ENCODE measurements at places on chromosomes 11 and 22.

DNA sequence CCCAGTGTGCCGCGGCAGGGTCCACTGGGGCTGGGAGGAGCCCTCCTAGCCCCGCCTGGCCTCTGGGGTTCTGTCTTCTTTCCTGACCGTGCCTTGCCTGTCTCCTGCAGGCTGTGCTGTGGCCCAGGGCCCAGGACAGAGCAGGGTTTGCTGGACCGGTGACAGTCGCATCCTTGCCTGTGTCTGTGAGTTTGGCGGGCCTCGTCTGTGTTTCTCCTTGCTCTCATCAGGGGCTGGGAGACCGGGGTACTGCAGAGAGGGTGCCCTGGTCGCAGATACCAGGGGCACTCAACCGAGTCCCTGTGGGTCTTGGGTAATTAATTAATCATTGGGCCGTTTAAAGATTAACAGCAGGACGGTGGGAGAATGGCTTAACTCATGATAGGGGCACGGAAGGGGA is 29.9 kb downstream of the RPL3 start:
- DNase-seq, result no peak

- no peak for DNase-seq
These were observed 15.3 kb upstream of the OR10V1 start for GRCh38 chr11:59728913-59729312.

DNA sequence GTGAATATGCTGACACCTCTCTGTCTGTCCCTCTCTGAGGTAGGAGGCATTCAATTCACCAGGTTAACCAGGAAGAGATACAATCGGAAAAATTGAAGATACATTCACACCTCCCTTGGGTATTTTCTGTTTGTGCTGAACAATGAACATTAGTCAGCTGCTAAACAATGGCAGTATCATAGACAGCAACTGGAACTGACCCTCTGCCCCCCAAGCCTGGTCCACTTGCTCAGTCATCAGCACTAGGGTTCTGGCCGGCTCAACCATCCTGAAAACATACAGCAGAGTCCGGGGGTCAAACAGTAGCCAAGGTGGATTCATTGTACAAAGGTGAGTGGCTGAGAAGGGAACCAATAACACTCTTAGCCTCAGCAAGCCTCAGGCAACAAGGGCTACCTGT is 4.0 kb downstream of the NECTIN1 start:
- DNase-seq, result no peak

- DNase-seq, result peak; percentile 64
These were observed 98.4 kb downstream of the VPREB1 start for GRCh38 chr22:22342697-22343580.

DNA sequence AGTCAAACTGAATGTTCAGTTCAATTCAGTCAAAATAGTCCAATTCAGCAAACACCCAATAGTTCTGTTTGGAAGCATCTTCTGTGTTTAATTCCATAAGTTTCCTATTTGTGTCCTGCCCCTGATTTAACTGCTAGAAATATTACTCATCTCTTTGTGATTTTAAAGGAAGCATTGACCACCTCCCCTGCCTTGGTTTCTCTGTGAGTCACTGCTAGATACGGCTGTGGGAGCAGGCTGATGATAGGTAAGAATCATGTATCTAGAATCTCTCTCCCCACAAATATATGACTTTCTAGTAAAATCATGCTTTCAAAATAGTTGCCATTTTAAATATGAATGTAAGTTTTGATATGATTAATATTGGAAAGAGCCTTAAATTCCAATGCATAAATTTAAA is 888.5 kb downstream of the NTM start:
- no peak for DNase-seq

DNA sequence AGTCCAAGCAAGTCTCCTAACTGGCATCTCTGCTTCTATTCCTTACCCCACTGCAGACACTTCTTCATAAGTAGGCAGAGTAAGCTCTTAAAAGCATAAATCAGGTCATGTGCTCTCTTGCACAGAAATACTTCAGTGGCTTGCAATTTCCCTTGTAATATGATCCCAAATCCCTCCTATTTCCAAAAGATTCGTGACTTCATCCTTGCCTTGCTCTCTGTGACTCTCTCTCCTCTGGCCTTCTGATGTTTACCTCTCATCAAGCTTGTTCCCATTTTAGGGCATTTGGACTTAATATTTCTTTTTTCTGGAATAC is 37.4 kb upstream of the NCR3LG1 start:
- peak; percentile 66 for DNase-seq

DNA sequence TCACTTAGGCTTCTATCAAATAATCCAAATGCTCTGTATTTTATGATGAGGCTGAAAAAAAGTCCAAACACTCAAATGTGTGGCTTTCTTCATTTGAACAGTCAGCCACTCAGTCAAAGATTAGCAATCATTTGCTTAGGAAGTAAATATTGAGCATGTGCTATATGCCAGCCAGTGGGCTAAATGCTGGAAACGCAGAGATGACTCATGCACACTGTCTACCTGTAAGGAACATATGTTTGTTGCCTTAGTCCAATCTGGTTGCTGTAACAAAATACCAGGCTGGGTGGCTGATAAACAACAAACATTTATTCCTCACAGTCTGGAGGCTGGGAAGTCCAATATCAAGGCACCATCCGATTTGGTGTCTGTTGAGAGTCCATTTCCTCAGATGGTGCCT is 617.3 kb downstream of the NTM start:
- no peak for DNase-seq

DNA sequence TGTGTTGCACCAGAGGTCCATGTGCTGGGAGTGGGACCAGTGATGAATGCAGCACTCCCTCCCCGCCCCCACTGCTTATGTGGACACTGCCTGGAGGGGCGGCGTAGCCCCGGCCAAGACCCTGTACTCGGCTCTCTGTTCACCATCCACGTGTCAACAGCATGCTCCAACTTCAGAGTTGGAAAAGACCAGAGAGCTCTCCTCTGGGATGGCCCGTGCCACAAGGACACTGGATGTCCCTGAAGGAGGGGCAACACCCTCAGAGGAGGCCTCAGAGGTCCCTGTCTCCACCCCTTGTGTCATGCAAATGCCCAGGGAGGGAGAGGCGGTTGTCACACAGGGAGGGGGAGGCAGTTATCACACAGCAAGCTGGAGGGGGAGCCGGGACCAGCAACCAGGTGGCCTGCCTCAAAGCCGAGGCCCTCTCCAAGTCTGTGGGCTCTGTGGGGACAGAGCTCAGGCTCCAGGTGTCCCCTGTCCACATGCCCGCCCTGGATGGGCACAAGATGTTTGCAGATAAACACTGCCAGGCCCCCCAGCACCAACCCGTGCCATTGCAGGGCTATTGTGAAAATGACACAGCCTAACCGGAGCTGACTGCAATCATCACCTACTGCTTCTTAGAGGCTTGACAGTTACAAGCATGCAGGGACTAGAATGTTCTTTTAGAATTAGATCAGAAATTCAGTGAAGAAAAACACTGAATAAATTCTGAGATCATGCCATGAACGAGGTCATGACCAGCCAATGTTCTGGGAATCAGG is 121.1 kb downstream of the PHF21B start:
- no peak for DNase-seq

DNA sequence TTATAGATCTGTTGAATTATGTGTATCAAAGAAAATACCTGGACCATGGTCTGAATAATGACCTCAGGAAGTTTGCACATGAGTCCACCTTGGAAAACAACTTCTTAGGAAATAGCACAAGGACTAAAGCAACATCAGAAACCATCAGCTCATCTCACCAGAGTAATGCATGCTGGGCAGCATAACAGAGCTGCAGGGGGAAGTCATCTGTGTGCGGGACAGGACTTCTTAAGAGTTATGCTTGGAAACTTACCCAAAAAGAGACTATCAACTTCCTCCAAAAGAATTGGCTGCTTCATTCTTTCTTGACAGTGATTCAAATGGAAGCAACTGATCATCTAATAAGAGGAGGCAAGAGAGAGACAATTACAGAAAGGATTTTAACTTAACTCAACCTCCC is 2.5 kb downstream of the OR56B4 start:
- no peak for DNase-seq

DNA sequence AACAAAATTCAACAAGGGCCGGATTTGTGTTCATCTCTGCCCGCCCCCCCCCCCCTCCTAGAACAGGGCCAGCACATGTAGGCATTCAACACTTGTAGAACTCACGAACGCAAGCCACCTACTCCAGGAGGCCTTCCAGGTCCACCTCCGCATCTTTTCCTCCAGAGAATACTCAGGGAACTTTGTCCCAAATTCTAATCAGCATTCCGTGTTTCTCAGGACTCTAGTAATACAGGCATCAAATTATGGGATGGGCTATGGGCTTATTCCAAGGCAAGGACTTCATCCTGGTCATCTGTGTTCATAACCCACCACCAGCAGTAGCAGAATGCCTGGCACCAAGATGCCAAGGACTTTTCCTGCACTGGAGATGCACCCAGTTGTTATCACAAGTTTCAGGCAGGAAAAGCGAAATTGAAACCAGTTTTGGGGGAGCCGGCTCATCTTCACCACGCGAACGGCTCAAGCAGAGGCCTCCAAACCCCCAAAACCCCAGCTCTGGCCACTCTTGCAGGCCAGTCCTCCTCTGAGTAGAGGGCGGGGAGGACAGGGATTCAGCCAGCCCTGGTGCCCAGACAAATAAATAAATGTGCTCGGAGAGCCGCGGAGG is 462 bp downstream of the UBE2L6 start:
- DNase-seq, result no peak

- DNase-seq, result peak; percentile 16
These were observed 13.7 kb downstream of the COA4 start for GRCh38 chr11:73862986-73863385.

DNA sequence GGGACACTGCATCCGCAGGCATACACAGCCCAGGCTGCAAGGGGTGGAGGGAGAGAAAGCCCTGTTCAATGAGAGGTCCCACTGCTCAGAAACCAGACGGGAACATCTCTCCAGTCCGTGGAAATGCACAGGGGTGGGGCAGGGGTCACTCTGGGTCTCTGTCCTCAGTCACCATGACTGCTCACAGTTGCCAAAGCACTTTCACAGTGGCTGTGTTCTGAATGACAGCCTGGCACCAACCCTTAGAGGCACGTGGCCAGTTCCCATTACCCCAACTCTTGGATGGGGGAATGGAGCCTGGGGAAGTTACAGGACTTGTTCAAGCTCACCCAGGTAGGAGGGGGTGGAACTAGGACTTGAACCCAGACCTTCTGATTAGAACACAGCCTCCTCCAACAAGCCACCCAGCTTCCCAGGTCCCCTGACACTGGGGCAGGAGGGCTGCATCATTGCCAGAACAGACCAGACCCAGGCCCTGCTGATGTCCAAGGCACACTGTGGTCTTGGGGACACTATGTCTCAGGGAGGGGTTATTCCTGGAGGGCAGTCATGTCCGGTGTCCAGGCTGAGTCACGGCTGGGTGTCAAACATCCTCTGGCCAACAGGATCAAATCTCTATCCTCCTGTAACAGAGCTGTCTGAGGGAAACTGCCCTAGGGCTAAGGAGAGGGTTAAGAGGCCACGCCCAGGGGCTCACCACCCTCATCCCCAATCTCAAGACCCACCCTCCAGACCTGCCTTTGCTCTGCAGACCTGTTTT is 8.2 kb downstream of the ZNF70 start:
- DNase-seq, result no peak

DNA sequence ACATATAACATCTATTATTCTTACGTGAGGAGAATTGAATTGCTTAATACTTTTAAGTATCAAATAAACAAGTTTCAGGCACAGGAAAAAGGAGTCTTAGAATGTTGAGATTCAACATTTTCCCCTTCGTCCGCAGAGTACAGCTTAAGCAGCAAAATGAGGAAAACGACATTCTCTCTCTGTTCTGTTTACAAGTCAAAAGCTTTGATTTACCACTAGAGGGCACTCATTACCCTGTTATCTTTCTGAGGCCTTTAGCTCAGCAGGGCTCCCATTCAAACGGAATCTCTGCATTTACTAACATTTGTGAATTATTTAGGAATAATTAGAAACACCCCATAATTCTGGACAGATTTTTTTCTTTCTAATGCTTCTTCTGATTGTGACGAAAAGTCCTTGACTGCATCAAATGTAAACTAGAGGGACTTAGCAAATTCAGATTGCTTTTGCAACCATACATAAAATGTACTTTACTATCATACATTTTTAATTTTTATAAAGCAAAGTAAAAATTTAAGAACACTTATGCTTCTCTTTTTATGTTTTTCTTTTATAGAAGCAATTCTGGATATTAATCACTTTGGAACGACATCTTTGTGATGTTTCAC is 75.0 kb downstream of the JRKL start:
- DNase-seq, result peak; percentile 67

DNA sequence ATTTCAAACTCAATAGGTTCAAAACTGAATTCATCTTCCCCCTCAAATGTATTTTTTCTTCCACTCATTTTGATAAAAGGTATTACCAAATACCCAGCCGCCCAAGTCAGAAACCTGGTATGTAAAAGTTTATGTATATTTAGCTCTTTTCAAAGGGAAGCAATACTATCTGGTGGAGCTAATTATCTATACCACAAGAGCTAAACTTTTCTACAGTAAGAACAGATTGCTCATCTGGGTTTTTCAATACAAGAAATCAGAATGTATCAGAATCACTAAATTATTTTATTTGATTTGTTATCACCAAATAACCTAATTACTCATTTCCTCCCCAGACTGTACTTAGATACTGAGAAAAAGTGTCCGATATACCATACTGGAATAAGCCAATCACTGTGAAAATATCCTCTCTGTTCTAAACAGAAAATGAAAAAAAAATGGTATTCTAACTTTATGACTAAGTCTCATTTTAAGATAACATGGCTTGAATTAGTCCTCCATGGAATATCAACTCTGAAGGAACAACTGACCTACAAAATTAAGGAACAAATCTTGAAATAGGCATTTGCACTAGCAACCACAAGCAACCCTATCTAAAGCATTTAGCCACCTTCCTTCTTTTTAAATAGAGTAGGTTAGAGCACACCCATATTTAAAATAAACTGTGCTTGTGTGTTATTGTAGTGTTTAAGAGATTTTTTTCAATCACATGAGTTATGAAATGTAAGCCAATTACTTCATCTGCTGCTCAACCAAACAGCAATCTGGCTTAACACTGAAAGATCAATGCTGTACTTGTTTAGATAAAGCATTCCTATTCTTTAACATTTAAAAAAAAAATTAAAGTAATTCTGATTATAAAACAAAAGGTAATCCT is 35.0 kb downstream of the RDX start:
- DNase-seq, result no peak

GRCh38 chr11:130180491-130180890 is 20.9 kb downstream of the ST14 start:
- DNase-seq, result no peak

DNA sequence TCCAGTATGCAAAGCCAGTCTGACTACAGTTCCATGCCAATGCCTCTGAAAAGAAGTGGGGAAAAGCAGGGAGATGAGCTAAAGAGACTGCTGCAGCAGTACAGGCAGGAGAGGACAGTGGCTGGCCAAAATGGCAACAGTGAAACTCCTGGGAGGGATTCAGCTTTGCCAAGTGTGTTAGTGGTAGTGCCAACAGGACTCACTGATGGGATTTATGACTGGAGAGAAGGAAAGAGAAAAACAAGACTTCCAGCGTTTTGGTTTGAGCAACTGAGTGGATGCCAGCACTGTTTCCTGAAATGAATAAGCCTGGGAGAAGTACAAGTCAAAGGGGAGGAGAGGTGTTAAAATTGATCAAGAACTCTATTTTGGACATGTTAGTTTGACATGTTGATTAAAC is 80.9 kb downstream of the PLEKHA7 start:
- DNase-seq, result no peak

GRCh38 chr11:90241414-90241813 is 18.6 kb upstream of the CHORDC1 start:
- DNase-seq, result no peak
